ENCODE measurements at places on chromosomes 3 and 15.

DNA sequence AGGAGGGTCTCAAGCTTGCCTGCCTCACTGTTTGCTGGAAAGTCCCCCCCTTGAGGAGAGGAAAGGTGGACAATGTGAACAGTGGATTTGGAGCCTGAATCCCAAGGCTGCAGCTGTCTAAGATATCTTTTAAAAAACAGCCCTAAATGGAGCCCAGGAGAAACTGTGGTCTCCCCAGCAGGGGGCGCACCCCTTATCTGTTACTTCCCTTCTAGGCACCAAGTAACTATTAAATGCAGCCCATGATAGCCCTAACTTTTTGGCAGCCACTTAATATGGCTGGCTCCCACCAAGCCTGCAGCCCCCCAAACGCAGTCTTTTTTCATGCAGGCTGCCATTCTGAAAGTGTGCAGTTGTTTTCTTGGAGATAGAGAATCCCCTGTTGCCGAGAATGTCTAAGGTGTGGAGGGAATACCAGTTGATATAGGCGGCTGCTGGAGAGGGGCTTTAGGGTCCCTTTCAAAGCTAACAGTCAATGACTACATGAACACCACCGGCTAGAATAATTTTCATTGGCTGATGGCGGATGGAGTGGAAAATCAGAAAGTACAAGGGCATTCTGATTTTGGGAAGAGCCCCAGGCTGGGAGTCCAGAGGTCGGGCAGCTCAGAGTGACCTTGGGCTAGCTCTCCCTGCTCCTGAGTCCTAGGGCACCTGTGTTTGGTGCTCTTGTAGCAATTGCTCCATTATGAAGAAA lies 1.3 kb downstream of the RHCG start:
- no peak for DNase-seq

DNA sequence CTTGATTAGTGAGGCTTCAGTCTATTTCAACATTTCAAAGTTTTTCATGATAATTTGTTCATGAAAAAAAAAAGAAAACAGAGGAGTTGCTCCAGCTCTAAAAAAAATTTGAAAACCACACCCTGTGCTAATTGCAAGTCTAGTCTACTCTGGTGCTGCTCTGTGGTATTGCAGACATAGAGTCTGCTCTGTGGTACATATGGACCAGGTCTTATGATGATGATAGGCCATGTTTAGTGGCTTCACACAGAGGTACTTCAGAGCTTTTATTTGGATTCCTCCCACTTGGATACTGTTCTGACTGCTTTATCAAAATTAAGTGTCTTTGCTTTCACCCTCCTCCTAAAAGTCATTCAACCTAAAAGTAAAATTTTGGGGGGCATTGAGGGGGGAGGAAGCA lies 160.8 kb downstream of the ALCAM start:
- DNase-seq, result no peak

DNA sequence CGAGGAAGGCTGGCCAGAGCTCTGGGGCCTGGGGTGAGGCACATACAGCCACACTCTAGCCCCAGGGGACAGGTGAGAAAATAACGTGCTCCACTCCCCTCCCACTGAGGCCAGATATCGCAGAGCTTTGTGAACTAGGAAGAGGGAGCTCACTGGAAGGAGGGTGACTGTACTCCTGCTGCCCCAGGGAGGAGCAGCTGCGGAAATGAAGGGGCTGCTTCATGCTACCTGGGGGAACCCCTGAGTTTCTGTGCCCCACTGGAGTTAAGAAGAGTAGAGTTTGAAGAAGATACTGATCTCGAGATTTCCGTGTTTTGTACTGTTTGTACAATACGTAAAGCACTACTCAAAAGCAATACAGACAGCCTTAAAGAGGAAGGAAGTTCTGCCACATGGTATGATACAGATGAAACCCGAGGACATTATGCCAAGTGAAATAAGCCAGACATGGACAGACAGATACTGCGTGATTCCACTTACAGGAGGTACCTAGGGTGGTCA lies 44.6 kb downstream of the CMTM6 start:
- peak; percentile 85 for DNase-seq

GRCh38 chr3:87867001-87867400 lies 191.8 kb downstream of the CGGBP1 start:
- DNase-seq, result no peak

- no peak for DNase-seq
Measured at GRCh38 chr3:133956982-133957381, 61.3 kb upstream of the RAB6B start.

DNA sequence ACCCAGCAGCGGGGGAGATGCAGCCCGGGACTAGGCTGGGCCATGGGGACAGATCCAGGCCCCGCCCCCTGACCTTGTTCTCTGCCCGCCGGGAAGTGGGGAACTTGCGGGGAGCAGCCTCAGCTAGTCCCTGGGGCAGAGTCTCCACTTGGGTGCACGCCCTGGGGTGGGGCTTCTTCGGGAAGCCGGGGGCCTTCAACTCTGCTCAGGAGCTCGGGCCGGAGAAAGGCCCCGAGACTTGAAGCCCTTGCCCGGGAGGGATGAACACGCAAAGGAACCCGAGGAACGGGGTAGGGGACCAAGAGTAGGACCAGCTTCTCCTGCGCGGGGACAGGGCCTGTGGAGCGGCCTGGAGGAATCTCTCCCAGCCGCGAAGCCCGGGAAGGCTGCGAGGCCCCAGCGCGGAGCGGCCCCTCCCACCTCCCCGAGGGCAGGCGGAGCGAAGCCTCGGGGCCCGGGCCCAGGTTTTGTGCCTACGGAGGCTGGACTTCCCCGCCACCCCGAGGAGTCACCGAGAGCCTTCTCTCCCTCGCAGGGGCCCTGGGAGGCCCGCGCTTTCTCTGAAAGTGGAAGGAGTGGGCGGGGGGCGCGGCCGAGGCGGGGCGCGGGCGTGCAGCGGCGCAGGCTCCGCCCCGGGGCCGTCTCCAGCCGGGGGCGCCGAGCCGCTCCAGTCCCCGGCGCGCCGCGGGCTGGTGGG lies at the start of gene ITPKA:
Gene ITPKA, plus strand, starts transcription at position 670 of the 697 bp plus-strand sequence. CDS start 54 bp downstream, outside the sequence.
- peak; percentile 73 for DNase-seq

DNA sequence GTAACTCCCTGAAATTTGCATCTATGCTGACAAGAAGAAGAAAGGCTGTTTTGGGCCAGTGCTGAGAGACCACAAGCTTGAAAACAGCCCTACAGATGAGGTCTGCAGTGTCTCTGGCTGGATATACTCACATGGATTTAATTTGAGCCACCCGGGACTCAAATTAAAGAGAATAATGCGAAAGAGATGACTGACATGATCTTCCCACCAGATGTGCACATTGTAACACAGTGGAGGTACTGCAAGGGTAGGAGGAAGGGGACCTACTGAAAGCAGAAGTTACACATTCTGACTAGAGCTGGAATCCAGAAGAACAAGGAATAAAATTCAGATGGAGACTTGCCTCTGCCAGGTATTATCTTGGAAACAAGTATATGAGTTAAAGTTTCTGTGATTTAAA lies 728.3 kb upstream of the SGO1 start:
- no peak for DNase-seq

DNA sequence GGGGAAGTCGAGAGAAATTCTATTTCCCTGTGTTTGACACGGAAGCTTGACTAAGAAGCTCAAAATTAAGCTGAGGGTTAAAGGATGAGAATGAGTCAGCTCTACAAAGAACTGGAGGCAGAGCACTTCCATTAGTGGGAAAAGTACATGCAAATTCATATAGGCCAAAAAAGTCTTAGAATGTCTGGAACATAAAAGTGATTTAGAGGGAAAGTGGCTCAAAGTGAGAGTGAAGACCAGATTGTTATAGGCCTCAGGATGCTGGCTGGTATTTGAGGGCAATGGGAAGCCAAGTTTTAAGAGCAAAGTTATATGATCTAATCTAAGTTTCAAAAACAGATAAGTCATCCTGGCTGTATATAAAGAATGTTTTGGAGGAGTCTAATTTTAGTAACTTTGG lies 857.3 kb downstream of the NAALADL2 start:
- DNase-seq, result no peak

- DNase-seq, result no peak
Measured at GRCh38 chr3:71407823-71408222, 175.7 kb downstream of the FOXP1 start.

- peak; percentile 8 for DNase-seq
Measured at GRCh38 chr3:38122712-38123290, 14.1 kb downstream of the ACAA1 start.

- no peak for DNase-seq
Measured at GRCh38 chr3:43786102-43786501, 95.4 kb downstream of the ABHD5 start.

DNA sequence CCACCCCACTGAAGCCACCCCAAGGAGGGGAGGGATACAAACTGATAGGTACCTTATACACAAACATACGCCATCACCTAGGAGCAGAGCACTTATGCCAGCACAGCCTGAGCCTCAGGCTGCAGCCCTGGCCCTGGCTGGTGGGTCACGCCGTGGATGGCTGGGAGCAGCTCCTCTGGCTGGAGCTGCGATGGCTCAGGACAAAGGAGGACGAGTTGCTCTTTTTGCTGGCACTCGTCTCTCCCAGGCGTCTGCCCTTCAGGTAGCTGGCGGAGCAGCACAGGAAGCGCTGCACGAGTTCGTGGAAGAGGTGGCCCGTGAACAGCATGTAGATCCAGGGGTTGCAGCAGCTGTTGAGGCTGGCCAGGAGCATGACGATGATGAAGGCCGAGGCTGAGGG lies 16.6 kb downstream of the OXTR start:
- DNase-seq, result no peak

- DNase-seq, result no peak
Measured at GRCh38 chr15:38545179-38545578, 19.4 kb downstream of the RASGRP1 start.

Measured in CD4-positive, alpha-beta T cell treated with Interleukin-15 for 1 hour (primary cell).